ENCODE measurements at places on chromosomes 1 and 21. TPM values are rescaled to one million over a fixed set of nuclear protein-coding genes. Genes with fewer than 3 reads are reported as not detected.

The MROH9 gene
- not detected for total RNA-seq

The SMIM1 gene
- total RNA-seq = 2.6 TPM

The RPL5 gene
- 1,770 TPM for total RNA-seq

The FAM78B gene
- total RNA-seq = not detected

The NECTIN4 gene
- 0.22 TPM for total RNA-seq

The PPM1J gene
- 0.49 TPM for total RNA-seq

The LCE1C gene
- not detected for total RNA-seq

The ITSN1 gene
- total RNA-seq = 2.1 TPM

All from CD4-positive, alpha-beta T cell (primary cell).